ENCODE measurements at places on chromosomes 3 and 15.

- DNase-seq: no peak
Measured at GRCh38 chr3:127722091-127722784, 49.5 kb downstream of the ABTB1 start.

- no peak for DNase-seq
Measured at GRCh38 chr3:28039829-28040228, 201.6 kb upstream of the CMC1 start.

DNA sequence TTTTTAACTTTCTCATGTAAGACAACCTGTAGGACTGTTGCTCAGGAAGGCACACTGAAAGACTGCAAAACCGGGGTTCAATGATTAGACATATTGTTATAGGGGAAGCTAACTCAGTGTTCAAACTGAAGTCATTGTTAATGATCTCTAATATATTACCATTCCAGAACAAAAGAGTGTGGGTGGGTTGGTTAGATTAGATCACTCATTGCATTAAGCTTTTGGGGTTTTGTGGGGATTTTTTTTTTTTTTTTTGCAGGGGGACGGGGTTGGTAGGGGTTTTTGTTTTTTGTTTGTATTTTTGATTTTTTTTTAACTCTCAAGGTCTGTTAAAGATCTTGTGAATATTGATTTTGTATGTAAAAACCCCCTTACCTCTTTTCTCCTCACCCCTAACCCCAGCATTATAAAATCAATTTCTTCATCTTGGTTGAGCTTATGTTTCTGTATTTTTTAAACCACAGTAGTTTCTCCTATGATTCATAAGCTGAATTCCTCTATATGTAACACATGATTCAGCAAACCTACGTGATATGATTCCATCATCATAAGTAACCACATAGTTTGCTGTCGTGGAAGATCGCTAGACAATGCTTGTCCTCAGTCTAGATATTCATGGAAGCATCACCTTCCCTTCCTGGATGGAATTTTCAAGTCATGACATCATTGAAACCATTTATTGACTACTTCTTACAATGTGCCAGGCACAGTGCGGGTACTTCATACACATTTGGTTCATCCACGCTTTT, 544.1 kb upstream of the MDFIC2 start:
- no peak for DNase-seq

GRCh38 chr15:65619626-65620290, 2.0 kb upstream of the SLC24A1 start:
- DNase-seq: no peak

GRCh38 chr3:10281951-10282350, 10.8 kb downstream of the GHRL start:
- DNase-seq: no peak

DNA sequence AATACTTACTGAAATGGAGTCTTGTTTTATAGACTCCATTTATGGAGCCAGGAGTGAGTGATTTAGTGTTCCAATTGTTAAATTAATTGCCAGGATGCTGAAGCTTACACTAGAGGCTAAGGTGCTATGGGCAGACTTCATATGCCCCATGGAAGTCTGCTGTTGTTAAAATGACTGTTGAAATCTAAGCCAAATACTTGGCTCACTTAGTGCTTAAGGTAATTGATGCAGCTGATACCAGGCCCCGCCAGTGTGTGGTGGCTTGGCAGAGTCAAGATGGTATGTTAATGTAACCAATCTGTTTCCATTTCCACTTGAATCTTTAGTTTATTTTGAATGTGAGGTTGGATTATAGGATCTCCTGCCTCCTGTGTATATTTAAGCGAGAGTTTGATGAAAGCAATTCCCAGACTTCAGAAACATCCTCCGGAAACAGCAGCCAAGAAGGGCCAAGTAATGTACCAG, 187.1 kb downstream of the ITPR1 start:
- DNase-seq: no peak

DNA sequence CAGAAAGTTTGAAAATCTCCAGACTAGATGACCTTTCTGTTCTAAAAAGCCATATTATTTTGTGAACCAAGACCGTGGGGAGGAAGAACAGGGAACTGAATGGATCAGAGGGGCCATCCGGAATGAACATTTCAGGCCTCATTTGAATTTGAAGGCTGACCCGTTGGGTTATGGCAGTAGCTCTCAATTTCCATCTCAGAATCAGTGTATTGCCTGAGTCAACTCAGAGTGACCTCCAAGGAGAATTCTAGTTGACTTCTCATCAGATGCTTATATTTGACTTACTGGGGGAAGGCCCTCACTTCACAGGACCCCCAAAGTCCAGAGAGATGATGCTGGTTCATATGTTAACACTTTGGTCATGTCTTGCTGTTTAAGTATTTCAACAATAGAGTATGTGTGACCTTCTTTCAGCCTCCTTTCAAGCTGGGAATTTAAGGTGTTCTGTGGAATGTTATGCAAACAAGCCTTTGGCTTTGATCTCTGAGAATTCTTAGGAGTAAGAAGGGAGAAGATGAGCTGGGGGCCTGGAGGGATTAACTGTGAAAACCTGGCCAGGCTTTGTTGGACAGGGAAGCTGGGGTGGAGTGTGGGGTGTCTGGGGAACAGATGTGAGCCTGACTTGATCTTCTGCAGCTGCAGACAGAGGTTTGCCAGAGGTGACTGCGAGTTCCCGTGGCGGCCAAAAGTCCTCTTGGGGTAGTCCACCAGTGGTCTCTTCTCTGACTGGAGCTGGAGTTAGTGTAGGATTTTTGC, 111.2 kb upstream of the RGMA start:
- DNase-seq: no peak

- no peak for DNase-seq
Measured at GRCh38 chr3:24181256-24181655, 236.2 kb downstream of the NR1D2 start.

DNA sequence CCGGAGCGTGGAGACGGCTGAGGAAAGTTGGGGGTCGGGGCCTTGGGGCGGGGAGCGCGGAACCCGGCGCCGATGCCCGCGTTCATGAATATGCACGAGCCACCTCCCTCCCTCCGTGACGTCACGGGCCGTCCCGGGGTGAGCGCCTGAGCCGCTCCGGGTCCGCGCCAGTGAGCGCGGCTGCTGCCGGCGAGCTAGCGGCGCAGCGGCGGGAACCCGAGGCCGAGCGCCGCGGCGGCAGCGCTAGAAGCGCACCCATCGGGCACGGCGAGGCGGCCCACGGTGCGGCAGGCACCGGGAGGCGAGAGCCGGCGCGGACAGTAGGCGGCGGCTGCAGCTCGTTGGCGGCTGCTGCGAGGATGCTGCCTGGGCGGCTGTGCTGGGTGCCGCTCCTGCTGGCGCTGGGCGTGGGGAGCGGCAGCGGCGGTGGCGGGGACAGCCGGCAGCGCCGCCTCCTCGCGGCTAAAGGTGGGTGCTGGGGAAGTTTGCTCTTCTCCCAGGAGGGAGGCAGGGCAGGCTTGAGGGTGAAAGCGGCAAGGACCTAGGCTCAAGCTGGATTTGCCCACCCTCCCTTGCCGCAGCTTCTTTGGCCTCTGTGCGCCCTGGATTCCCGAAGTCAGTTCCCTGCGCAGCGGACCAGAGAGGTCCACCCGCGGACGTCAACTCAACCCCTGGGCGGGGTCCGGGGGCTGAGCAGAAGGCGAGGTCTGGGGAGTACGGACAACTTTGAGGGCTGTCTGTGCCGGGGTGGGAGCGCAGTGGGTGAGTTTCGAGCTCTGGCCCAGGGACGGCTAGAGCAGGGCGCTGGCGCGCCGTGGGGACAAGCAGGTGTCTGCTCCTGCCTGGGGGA, at the start of gene CLSTN2:
Gene CLSTN2 (plus strand): TSS at position 170 of the 850 bp plus-strand sequence.
- no peak for DNase-seq

DNA sequence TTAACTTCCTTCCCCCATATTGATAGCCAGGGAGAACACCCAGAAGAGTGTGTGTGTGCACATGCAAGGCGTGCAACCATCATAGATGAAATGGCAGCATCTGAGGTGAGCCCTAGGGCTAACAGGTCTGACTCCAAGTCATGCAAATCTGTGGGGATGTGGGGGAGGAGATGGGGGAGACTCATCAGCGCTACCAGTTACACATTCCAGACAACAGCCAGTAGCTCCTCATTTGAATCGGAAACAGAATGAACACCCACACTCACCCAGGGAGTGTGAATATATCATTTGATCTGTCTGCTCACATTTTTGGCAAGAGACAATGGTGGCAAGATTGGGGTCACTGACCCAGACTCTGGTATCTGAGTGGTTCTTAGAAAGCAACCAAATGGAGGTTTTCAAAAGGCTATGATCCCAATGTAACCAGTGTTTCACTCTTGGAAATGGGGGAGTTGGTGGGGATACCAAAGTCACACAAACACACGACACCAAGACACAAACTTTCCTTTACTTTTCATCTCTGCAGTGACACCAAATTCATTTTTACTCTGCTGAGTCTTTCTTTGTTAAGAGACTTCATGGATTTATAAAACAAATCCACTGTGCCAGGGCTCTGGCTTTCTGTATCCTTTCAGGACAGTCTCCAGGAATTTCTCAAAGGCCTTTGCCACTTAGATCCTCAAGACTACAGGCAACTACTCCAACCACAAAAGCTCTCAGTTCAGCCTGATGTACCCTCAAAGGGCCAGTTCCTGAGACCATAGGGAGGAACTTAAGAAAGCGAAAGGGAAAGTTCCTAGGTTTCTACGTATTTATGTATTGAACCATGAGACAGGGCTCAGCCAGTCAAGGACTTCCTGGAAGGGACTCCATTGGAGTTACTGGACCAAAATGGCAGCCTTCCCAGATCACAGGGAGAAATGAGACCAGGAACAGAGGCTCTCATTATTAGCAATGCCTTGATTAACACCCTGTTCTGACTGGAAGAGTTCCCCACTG, 2.2 kb downstream of the CDCP1 start:
- DNase-seq: no peak

- DNase-seq: no peak
Measured at GRCh38 chr3:3551981-3552380, 247.2 kb upstream of the LRRN1 start.

GRCh38 chr3:171847133-171847532, 4.0 kb downstream of the TMEM212 start:
- DNase-seq: no peak

- no peak for DNase-seq
Measured at GRCh38 chr3:53822331-53822741, 23.9 kb downstream of the CHDH start.

- no peak for DNase-seq
Measured at GRCh38 chr3:49120096-49120437, 556 bp downstream of the USP19 start.

- no peak for DNase-seq
Measured at GRCh38 chr3:58296269-58296668, 9.8 kb upstream of the RPP14 start.

- DNase-seq: no peak
Measured at GRCh38 chr15:38944536-38944935, 379.9 kb upstream of the RASGRP1 start.

- peak; percentile 64 for DNase-seq
Measured at GRCh38 chr3:13040361-13041074, 32.7 kb downstream of the IQSEC1 start.

GRCh38 chr15:67922971-67923945, 83.4 kb upstream of the RNU6-1 start:
- no peak for DNase-seq

DNA sequence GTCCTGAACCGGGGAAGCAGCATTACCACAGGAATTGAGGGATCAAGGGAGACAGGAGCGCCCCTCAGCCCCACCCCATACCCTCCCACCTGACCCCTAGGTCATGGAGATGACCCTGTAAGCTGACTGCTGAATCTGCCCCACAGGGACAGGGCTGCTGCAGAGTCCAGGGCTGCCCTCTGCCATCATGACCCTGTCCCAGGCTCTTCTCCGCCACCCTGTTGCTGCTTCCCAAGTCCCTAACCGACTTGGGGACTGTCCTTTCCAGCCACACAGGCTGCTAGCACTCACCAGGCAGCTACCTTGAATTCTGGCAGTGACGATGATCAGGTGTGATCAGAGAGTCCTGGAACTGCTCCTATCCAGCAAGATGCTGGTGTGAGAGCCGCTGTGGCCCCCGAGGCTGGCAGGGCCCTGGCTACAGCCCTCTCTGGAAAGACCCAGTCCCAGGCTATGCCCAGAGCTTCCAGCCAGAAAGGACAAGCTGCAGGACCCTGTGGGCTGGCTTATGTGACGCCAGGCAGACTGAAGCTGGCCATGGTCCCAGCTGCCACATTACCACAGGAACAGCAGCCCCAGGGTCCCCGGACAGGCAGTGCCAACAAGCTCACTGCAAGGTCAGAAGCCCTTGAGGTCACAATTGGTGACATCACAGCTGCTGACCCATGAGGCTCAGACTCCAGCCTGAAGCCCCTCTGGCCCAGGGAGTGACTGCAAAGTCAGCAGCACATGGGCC, at the start of gene C3orf22:
Gene C3orf22 (minus strand): TSS at position 597 of the 736 bp plus-strand sequence. CDS start 5,542 bp downstream, outside the sequence.
- DNase-seq: no peak

- DNase-seq: no peak
Measured at GRCh38 chr3:29026959-29027358, 253.9 kb upstream of the RBMS3 start.

- DNase-seq: peak; percentile 45
Measured at GRCh38 chr3:113606539-113607218, 74.3 kb downstream of the SIDT1 start.

DNA sequence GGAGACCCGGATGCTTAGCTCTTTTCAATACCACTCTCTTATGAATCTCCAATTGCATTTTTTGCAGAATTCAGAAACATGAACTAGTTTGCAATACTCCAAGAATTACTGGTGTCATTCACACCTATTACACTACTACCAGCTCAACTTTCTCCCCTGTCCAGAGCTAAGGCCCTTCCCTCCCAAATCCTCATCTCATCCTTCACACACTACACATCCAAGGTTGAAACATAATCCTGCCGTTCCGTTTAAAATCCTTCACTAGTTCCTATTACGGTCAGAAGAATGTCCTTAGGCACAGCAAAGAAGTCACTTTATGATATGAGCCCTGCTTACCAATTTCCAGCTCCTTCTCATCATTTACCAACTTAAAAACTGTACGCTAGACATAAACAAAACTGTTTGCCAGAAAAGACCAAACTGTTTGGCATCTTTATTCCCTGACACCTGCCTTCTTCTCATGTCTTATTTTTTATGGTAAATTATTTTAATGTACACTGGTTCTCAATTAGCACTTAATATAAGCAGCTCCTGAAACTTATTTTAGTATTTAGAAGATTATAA, 22.6 kb downstream of the TBL1XR1 start:
- no peak for DNase-seq

GRCh38 chr3:147872568-147872967, 463.4 kb downstream of the ZIC1 start:
- no peak for DNase-seq

DNA sequence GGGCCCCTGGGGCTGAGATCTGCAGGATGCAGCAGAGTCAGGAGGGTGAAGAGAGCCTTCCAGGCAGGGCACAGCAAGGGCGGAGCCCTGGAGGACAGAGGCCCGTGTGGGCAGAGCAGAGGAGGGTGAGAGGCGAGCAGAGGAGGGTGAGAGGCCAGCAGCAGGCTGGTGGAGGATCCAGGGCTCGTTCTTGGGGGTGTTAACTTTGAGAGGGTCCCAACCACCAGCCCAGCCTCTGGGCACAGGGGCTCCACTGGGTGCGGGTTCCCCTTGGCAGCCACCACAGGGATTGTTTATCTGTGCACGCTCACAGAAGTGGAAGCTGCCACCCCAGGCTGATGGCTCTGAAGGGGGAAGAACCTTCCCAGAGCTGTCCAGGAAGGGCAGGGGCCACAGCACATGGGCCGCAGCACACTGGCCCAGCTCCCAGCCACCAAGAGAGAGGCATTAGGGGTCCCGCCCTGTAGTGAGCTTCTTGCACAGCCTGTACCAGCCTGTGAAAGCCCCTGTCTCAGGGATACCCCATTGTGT, 9.3 kb upstream of the PLXND1 start:
- DNase-seq: no peak

- no peak for DNase-seq
Measured at GRCh38 chr15:86906376-86906775, 826.7 kb downstream of the AGBL1 start.

- DNase-seq: no peak
Measured at GRCh38 chr15:52281085-52282035, 14.2 kb downstream of the MYO5C start.

- no peak for DNase-seq
Measured at GRCh38 chr3:71785532-71786216, 726 bp upstream of the PROK2 start.

Measured in CD4-positive, alpha-beta T cell treated with Interferon gamma for 1 hour (primary cell).